T1000 (cell line): ENCODE measurements at places on chromosomes 16 and 17.

DNA sequence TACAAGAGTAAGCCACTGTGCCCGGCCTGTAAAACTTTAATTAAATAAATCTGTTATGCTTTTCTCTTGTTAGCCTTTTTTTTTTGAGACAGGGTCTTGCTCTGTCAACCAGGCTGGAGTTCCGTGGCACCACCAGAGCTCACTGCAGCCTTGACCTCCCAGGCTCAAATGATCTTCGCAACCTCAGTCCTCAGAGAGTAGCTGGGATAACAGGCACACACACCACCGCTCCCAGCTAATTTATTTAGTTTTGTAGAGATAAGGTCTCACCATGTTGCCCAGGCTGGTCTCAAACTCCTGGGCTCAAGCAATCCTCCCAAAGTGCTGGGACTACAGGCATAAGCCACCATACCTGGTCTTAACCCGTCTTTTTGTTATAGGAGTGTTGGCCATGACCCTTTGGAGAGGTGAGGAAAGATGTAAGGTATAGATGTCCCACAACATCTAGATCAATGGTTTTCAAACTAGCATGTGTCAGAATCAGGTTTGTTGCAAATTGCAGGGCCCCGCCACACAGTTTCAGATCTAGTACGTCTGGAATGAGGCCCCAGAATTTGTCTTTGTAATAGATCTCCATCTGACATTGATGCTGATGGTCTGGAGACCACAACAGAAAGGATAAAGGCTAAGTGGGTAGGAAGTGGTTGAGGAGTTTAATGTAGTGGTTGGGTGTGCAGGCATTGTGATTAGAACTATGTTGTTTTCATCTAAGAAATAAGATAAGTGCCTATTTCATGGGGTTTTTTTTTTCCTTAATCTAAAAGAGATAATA, 4.3 kb upstream of the GGA2 start:
- DNase-seq: no peak

- DNase-seq: no peak
These were observed 585 bp downstream of the AP1G1 start for GRCh38 chr16:71807905-71808592.

- no peak for DNase-seq
These were observed 1.8 kb downstream of the RNF43 start for GRCh38 chr17:58415371-58416055.

- no peak for DNase-seq
These were observed 40.8 kb upstream of the MEAK7 start for GRCh38 chr16:84545114-84545737.

DNA sequence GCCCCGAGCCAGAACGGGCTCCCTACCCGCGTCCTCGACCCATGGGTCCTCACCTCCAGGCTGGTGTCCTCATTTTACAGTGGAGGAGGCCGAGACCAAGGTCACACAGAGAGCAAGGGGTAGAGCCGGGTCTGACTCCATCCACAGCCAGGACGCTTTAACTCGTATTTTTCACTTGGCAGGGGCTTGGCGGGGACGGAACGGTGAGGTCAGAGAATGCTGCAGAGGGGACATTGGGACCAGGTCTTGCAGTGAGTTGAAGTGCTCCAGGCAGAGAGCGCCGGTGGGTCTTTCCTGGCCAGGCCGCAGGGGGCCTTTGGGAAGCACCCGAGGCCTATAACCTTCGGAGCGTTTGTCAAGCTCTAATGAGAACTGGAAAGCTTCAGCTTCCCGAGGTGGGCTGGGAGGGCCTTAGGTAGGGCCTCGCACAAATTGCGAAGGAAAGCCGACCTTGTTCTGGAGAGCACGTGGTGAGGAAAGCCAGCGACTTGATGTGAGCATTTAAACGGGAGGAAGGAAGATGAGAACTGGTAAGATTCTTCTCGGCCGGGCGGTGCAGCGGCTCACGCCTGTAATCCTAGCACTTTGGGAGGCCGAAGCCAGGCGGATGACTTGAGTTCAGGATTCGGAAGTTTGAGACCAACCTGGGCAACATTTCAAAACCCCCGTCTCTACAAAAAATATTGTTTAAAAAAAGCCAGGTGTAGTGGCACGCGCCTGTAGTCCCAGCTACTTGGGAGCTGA, 908 bp upstream of the CLUH start:
- DNase-seq: no peak

GRCh38 chr17:3544365-3544764, 13.2 kb downstream of the TRPV3 start:
- no peak for DNase-seq

DNA sequence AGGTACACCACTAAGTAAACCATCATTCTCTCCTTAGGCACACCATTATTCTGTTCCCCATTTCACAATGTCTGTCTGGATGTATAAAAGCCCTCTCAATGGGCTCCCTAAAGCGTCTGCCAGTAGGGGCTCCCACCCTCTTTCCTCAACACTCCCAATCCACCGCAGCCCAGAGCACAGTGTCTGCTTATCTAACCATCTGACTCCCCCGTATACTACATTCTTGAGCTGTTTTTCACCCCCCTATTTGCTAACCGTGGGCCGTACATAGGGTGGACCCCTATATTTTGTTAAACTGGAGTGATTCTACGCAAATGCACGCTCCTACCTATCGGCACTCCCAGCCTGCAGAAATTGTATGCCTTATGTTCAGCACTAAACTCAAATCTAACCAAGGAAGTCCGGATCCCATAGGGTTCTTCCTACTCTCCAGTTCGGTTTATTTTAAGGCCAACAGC, 685 bp upstream of the PSMD3 start:
- no peak for DNase-seq

- no peak for DNase-seq
These were observed 40.3 kb downstream of the TK2 start for GRCh38 chr16:66509576-66509975.

DNA sequence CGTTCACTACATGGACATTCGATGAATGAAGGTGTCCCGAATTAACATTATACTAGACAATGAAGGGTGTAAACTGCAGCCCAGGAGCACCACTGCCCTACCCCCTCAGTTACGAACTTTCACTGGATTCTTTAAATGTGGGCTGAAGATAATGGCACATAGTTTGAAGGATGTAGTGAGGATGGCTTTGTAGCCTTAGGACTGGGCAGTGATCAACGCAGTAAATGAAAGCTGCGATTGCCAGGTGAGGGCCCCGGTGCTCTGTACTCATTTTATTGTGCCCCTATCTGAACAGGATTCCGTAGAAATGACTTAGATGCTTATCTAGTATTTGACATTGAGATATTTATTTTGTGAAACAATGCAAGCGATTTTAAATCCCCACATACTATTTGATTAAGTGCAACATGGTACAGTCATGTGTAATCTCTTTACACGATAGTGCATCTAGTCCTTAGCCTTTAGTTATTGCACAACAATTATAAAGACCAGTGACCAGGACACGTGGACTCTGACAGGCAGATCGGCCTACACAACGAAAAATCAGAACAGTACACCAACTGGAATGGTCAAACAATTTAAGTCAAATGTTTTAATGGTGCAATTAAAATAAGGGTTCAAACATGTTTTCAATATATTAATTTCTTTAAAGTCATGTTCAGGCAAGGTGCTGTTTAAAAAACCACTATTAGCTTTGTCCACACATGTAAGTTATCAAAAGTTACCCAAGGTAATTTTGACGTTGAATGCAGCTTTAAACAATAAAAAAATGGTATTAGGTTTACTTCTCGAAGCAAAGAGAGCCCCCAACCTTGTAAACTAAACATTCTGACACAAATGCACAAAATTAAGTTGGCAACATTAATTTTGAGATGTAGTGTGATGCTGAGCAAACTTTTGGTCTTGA, 17.4 kb upstream of the ERN1 start:
- no peak for DNase-seq
